Activated T-helper 9 cell treated with anti-CD3 and anti-CD28 coated beads, Interleukin-2, amount 50 U/mL, for 16 hours (primary cell): ENCODE measurements at places on chromosomes 6 and 20.
A peak's percentile ranks its signal among the peaks of the same experiment; 100 is the strongest.

GRCh38 chr6:56479381-56479780 is 163.3 kb downstream of the DST start:
- DNase-seq: no peak

DNA sequence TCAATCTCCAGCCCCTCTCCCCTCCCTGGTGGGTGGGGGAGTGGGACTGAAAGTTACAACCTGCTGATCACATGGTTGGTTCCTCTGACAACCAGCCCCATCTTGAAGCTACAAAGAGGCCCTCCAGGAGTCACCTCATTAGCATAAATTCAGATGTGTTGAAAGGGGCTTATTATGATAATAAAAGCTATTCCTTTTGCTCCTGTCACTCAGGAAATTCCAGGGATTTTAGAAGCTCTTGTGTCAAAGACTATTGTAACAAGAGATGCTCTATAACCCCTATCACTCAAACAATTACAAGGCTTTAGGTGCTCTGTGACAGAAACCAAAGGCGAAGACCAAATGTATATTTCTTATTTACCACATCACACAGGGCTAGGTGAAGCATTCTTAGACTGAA is 30.1 kb upstream of the MBOAT1 start:
- no peak for DNase-seq

- DNase-seq: no peak
Measured at GRCh38 chr20:8255945-8256632, 124.0 kb downstream of the PLCB1 start.

DNA sequence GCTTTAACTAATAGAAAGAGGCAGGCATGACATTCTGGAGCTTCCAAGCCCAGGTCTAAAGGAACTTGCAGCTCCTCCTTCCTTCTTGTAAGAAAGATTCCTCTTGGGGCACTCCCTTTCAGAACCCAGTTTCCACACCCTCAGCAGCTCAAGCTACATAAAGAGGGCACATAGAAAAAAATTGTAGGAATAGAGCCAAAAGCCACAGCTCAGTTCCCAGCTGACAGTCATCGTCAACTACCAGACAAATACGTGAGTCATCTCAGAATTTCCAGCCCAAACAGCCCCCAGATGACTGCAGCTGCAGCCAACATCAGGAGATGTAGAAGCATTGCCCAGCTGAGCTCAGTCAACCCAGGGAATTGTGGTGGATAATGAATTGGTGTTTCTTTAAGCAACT is 349.8 kb upstream of the ARID1B start:
- no peak for DNase-seq

DNA sequence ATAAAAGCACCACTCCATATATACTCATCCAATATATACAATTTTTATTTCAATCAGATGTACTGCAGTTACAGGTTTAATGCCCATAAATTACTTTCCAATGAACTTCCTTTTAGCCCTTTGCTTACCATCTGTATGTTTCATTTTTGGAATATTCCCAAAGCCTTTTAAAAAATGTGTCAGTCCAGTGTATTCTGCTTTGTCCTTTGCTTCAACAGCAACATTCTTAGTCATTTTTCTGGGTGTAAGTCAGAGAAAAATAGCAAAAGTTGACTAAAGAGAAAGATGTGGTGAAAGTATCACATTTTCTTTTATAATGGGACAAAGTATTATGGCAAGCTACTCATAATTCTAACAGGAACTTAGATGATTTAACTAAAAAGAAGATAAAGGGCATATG is 15.2 kb downstream of the DSE start:
- no peak for DNase-seq

- DNase-seq: no peak
Measured at GRCh38 chr6:148179786-148180185, 162.9 kb upstream of the SASH1 start.

- no peak for DNase-seq
Measured at GRCh38 chr20:389220-389619, 8.7 kb downstream of the TRIB3 start.

DNA sequence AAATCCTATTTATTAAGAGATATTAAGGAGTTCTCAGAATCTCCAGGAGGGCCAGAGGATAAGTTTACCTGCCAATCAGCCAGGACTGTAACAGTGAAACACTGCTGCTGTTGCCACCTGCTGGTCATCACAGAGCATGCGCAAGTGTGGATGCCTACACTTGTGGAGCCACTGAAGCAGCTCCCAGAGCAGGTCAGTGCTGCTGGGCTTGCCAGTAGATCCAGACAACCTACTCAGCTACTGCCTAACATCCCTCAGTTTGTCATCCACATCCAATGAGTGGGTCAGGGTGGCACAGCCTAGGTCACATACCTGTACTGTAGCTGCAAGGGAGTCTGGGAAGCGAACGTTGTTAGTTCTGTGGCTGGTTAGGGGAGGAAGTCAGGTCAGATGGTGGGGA is 18.3 kb upstream of the NHSL1 start:
- peak; percentile 28 for DNase-seq

DNA sequence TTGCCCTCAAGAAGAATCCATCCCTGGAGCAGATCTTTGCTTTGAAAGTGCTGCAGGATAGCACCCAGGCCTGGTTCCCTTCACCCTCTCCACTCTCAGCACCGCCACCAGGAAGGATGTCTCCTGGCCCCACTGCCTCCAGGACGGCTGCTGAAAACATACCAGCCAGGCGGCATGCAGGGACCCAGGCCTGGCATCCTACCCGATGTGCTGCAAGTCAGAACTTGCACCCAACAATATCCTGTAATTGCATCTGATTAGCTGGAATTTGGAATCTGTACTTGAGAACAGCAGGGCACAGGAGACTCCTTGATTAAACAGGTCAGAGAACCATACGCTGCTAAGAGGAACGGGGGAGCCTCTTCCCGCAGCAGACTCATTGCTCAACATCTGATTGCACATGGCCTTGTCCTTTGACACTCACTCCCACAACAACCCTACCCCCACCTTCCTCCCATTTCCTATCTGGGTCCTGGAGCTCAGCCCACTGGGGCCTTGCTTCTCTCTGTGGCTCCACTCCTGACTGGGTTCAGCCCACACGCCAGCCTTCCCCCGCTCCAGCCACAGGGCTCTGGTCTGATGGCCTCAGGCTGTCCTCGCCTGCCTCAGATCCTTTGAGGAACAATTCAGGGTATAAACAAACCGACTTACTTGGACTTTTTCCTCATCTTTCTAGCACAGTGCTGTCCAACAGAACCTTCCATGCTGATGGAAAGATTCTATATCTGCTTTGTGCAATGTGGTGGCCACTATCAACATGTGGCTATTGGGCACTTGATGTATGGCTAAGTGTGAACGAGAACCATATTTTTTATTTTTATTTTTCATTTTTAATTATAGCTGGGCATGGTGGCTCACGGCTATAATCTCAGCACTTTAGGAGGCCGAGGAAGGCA is 78.0 kb downstream of the FGD2 start:
- DNase-seq: no peak

- DNase-seq: no peak
Measured at GRCh38 chr6:21281366-21281765, 312.2 kb upstream of the SOX4 start.

DNA sequence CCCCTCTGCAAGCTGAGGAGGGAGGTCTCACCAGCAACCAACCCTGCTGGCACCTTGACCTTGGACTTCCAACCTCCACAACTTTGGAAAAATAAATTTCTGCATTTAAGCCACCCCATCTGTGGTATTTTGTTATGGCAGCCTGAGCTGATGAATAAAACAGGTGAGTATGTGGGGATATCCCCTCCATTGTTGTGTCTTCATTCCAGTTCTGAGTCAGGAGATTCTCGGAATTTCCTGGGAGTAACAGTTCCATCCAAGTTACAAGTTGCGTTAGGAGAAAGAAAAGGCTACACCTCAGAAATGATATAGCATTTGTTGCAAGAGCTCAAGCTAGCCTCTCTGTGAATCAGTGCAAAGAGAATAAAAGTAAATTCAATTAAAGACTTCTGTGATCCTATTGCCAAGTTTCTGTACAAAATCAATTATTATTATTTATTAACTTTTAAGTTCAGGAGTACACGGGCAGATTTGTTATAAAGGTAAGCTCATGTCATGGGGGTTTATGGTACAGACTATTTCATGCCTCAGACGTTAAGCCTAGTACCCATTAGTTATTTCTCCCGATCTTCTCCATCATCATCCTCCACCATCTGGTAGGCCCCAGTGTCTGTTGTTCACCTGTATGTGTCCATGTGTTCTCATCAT is 153.0 kb downstream of the NKAIN2 start:
- no peak for DNase-seq

GRCh38 chr6:77228279-77228678 is 235.0 kb downstream of the HTR1B start:
- DNase-seq: no peak

- no peak for DNase-seq
Measured at GRCh38 chr20:1830240-1830639, 65.0 kb upstream of the SIRPA start.

GRCh38 chr6:95847061-95847460 is 168.7 kb upstream of the FUT9 start:
- no peak for DNase-seq

- no peak for DNase-seq
Measured at GRCh38 chr6:17628873-17629272, 28.8 kb downstream of the FAM8A1 start.

DNA sequence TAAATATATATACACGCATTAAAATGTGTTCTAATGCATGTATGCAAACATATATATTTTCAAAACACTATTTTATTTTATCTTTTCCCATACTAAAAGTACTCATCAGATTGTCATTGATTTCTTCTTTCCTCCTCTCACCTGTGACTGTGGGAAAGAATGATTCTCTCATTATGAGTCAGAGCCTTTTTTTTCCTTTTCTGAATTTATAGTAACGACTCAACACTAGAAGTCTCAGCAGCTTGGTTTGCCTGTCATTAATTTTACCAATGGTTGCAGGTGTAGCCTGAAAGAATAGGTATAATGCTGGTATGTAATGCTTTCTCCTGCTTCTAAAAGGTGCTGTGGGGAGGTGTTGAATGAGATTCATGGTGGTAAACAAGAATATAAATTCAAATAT is 328.7 kb downstream of the UTRN start:
- no peak for DNase-seq

DNA sequence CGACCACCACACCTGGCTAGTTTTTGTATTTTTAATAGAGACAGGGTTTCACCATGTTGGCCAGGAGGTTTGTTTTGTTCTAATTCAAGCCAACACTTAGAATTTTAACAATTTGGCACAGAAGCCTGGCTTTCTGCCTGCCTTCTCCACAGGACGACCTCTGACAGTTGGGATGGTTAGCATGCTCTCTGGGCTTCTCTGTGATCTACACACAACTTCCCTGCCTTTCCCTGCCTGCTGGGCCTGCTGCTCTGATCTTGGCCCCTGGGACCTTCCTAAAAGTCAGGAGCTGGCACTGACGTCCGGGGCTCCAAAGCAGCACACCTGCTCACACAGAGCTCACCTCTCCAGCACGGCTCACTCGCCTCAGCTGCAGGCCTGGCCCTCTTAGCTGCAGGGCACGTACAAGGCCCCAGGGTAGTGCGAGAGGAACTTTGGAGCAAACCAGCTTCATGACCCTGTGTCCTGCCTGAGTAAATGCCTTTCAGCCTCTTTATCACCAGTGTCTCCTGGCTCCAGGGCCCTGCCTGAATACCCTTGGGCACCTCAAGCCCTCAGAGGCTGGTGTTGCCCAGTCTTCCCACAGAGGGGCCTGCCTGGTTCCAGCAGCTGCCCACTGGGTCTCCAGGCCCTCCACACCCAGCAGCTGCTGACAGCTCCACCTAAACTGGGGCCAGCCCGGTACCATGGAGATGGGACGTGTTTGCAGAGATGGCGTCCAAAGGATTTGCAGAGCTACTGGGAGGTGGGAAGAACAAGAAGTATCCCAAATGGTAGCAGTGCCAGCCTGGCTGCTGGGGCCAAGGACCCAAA is 96.0 kb downstream of the PSMB1 start:
- DNase-seq: no peak

DNA sequence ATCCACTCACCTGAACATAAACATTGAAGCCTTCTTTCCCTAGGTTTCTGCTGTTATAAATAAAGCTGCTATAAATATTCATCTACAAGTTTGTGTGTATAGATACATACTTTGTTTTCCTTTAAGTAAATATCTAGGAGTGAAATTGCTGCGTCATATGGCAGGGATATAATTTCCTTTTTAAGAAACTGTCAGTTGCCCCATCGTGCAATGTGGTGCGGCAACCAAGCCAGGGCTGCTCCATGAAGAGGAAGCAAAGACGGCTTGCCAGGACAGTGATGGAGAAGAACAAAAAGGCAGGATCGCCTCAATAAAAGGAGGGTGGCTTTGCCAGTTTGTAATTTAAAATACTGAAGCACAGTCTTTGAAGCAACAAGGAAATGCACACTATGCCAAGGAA is 36.6 kb downstream of the CITED2 start:
- DNase-seq: no peak

GRCh38 chr20:25496165-25496967 is 88.9 kb downstream of the GINS1 start:
- no peak for DNase-seq

- no peak for DNase-seq
Measured at GRCh38 chr6:90406957-90407356, 110.3 kb upstream of the BACH2 start.

- no peak for DNase-seq
Measured at GRCh38 chr20:46289432-46289831, 18.9 kb downstream of the CDH22 start.

DNA sequence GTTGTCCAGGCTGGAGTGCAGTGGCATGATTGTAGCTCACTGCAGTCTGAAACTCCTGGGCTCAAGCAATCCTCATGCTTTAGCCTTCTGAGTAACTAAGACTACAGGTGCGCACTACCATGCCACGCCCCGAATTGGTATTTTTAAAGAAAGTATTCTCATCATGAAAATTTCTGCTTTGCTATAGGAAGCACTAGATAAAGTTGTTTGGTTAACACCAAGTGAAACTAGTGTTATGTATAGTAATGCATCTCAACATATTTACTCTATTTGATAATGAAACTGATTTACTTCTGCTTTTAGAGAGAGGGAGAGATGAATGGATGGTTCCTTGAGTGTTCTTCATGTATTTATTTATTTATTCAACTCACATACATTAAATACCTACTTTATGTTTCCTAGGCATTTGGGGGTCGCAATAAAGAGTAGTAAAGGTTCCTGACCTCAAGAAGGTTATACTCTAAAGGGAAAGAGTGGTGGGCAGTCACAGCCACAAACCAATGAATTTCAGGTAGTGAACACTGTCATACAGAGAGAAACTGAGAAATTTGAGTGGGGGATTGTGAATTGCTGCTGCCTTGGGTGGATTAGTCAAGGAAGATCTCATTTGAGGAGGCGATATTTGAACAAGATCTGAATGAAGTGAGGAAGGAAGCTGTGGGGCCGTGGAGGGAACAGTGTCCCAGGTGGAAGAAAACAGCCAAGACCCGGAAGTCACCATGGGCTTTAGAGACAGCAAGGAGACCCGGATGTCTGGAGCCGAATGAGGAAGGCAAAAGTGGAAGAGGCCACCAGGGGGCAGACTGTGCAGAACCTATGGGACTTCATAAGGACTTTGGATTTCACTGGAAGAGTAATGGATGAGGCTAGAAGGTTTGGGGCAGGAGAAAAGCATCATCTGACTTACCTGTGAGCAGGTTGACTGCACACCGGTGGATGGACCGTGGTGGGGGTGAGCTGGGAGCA is 185.6 kb downstream of the TSHZ2 start:
- peak; percentile 19 for DNase-seq
